Cortex of kidney (tissue), 1 donor: ENCODE measurements at places on chromosomes 11 and 22.

GRCh38 chr22:45966895-45967365 is 10.0 kb downstream of the WNT7B start:
- DNase-seq: no peak

DNA sequence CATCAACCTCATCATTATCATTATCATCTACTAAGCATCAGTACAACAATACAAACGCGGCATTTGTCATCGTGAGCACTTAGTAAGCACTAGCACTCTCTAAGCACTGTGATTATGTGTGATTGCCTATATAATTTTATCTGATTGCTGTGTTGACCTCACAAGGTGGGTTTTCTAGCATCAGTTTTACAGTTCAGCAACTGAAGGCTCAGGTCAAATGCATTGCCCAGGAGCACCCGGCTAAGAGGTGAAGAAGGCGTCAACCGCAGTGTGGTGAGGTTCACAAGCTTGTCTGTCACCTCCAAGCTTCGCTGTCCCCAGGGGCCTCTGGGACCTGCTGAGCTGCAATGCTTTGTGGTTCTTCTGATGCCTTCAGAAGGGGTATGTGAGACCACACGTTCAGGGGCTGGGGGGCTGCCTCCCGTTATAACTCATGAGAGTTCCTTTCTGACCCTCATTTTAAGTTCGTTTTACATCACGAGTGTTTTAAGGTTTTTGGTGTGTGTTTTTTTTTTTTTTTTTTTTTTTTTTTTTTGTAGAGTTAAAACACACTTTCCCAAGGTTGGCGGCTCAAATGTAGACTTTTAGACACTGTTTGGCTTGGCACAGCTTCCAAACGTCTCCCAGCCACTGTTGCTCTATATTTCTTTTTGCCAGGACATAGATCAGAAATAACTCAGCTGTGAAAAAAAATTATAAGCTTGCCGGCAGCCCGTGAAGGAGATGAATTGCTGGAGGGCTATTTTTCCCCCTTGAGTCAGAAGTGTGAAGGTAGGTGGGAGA is 33.8 kb upstream of the SCUBE1 start:
- DNase-seq: no peak

GRCh38 chr11:28834877-28835276 is 726.7 kb downstream of the METTL15 start:
- no peak for DNase-seq

- no peak for DNase-seq
These were observed 5.1 kb downstream of the SNU13 start for GRCh38 chr22:41683616-41684015.

GRCh38 chr11:47143322-47143721 is 33.4 kb downstream of the ARFGAP2 start:
- DNase-seq: no peak

DNA sequence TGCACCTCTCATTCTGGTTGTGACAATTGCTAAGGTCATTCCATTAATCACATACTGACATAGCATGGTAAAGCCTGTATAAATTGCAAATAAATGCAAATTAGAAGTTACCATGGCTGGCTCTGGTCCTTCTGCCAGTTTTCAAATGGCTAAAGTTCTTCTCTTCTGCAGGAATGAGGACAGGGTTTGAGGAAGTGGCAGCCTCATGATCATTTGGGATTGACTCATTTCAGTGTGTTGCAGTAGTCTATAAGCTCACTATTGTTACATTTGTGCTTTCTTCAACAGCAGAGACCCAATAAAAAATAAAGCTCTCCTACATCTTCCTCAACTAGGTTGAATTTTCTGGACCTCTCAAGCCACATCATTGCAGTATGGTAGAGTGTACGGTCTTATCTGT is 60.3 kb downstream of the NECTIN1 start:
- no peak for DNase-seq

GRCh38 chr11:45930951-45931570 is 8.6 kb downstream of the LARGE2 start:
- no peak for DNase-seq

GRCh38 chr22:44451016-44451415 is 47.0 kb downstream of the RTL6 start:
- no peak for DNase-seq

GRCh38 chr11:121936370-121936769 is 179.6 kb downstream of the BLID start:
- no peak for DNase-seq

DNA sequence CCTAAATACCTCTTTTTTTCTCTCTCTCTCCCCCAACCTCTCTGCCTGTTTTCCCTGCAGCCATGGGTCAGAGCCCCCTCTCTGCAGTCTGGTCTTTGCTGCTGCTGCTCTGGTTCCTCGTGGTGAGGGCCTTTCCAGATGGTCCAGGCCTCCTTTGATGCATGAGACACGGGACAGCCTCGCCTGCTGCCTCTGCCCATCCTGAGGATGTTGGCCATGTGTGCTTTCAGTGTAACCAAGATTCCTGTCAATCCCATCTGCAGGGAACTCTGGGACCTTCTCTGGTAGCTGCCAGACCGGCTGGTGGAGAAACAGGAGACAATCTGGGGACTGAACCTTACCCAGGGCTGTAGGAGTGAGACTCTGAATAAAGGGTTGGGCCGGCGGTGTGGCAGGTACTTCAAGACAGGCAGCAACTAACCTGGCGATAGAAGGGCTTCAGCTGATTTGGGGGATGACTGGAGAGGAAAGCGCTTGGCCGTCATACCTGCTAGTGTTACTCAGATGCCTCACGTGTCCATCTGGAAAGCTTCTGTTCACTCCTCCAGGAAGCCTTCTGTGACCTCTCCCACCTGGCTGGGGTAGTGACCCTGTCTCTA is 7.1 kb downstream of the CHRNA10 start:
- DNase-seq: no peak

DNA sequence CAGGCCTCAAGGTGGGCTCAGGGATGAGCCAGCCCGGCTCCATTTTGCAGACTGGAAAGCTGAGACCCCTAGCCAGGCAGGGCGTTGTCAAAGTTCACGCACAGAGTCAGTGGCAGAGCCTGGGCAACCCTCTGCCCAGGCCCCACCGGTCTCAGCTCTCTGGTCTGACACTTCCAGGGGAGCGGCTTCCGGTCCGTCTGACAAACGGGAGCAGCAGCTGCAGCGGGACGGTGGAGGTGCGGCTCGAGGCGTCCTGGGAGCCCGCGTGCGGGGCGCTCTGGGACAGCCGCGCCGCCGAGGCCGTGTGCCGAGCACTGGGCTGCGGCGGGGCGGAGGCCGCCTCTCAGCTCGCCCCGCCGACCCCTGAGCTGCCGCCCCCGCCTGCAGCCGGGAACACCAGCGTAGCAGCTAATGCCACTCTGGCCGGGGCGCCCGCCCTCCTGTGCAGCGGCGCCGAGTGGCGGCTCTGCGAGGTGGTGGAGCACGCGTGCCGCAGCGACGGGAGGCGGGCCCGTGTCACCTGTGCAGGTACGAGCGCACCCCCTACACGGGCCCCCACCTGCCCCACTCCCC is 36.0 kb downstream of the CD6 start:
- DNase-seq: no peak

DNA sequence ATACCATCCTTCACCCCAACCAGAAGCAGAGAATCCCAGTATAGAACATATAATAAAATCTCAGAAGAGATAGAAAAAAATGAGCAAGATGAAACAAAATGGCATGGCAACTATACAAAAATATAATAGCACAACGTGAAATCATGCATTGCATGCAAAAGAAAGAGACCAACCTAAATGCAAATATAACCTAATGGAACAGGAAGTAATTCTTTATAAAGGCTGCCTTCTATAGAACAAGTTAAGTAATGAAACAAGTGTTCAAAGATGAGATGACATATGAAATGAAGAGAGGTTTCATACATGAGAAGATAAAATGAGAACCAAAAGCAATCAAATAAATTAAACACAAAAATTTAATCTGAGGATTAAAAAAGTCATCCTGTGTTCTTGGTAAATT is 18.5 kb upstream of the ARHGAP20 start:
- DNase-seq: no peak
